ENCODE measurements at places on chromosomes 11 and 22. TPM values are rescaled to one million over a fixed set of nuclear protein-coding genes. Genes with fewer than 3 reads are reported as not detected.

Gene MOGAT2
- total RNA-seq: not detected

Gene FAM180B
- total RNA-seq: 0.51 TPM

Gene UBQLNL
- 0.82 TPM for total RNA-seq

Gene TMEM191C
- total RNA-seq: 8.1 TPM

GRCh38 chr11:69643646-69644045 is 2.7 kb downstream of the CCND1 start:
- no peaks in the 10 kb centered on the region for H3K36me3 ChIP-seq
- H3K27ac ChIP-seq: no peak overlapping the region
- peaks cover 8% of the 10 kb centered on the region for H3K4me1 ChIP-seq
- H3K4me3 ChIP-seq: no peak overlapping the region
- H3K27me3 ChIP-seq: peaks cover 4% of the 10 kb centered on the region

DNA sequence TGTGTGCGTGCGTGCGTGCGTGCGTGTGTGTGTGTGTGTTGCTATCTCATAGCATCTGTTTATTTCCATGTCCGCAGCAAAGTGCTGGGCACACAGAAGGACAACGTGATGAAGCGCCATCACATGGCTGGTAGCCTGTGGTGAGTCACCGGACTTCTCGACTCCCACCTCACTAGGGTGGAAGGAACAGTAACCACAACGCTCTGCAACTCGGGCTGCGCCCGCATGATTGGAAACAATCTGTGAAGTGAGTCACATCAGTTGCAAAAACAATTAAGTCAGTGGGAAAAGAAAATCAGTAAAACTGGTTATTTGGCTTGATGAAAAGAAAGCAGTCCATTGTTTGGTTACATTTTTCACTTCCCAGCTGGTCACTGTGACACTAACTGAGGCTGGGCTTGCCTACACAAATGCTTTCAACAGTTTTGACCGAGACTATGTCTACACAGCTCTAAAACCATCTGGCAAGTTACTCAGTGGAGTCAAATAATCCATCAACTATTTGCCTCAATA is 437.3 kb upstream of the CADM1 start:
- no peaks in the 10 kb centered on the region for H3K36me3 ChIP-seq
- no peaks in the 10 kb centered on the region for H3K4me1 ChIP-seq
- DNase-seq: no peak
- no peaks in the 10 kb centered on the region for H3K27me3 ChIP-seq
- no peak overlapping the region for H3K4me3 ChIP-seq
- no peak overlapping the region for H3K27ac ChIP-seq

- peaks cover 34% of the 10 kb centered on the region for H3K4me1 ChIP-seq
- DNase-seq: no peak
- no peaks in the 10 kb centered on the region for H3K36me3 ChIP-seq
- no peak overlapping the region for H3K4me3 ChIP-seq
Measured at GRCh38 chr22:40388231-40388630, 17.8 kb downstream of the SGSM3 start.

DNA sequence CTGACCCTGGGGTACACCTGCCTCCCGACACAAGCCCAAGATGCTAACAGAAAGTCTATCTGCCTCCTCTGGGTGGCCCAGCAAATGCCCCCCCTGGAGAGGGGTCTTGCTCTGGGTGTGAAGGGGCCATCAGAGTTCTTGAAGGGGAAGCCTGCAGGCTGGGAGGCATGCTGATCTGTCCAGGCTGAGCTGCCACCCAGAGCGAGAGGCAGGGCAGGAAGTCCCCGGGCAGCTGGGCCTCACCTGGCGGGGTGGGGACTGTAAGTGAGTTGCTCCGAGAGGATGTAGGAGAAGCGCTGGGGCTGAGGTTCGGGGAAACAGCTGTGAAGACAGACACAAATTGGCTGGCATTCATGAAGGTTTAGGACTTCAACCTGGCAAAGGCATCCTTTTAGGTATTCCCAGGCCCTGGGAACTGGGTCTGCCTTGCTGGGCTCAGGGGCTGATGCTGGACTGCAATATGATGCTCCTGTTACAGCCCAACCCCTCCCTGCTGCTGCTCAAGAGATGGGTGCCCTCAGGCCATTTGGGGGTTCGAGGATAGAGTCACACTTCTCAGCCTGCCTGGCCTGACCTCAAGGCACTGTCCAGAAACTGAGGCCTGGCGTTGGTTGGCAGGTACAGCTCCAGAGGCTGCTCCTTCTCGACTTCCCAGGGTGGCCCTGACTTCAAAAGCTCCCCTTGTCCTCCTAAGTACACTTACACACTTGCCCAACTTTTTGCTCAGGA is 60.2 kb upstream of the LYVE1 start:
- no peak overlapping the region for H3K27ac ChIP-seq
- H3K4me3 ChIP-seq: no peak overlapping the region
- H3K4me1 ChIP-seq: peaks cover 26% of the 10 kb centered on the region
- peak; percentile 32 for DNase-seq
- H3K27me3 ChIP-seq: peaks cover 9% of the 10 kb centered on the region
- no peaks in the 10 kb centered on the region for H3K36me3 ChIP-seq

DNA sequence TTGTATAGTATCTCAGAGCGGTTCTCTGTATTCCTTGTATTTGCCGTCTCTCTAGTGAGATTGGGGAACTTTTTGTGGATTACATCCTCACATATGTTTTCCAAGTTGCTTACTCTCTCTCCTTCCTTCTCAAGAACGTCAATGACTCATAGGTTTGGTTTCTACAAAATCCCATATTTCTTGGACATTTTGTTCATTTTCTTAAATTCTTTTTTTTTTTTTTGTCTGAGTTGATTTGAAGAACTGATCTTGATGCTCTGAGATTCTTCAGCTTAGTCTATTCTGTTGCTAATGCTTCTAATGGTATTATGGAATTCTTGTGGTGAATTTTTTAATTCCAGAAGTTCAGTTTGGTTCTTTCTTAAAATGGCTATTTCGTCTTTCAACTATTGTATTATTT is 28.4 kb upstream of the SLN start:
- no peaks in the 10 kb centered on the region for H3K36me3 ChIP-seq
- no peak for DNase-seq
- H3K4me3 ChIP-seq: no peak overlapping the region
- H3K27me3 ChIP-seq: peaks cover 11% of the 10 kb centered on the region
- no peak overlapping the region for H3K27ac ChIP-seq

DNA sequence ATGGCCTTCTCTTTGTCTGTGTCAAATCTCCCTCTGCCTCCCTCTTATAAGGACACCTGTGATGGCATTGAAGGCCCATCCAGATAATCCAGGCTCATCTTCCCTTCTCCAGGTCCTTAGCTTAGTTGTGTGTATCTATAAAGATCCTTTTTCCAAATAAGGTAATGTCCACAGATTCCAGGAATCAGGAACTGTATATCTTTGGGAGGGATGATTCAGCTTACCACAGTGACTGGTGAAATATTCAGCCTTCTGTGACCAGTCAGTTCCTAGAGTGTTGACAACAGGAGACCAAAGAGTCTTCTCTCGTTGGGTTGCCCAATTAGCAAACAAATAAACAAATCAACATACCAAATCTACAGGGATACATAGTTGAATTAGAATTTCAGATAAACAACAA is 175.8 kb downstream of the MPPED1 start:
- H3K4me1 ChIP-seq: no peaks in the 10 kb centered on the region
- DNase-seq: no peak
- no peak overlapping the region for H3K27ac ChIP-seq
- H3K36me3 ChIP-seq: no peaks in the 10 kb centered on the region
- H3K4me3 ChIP-seq: no peak overlapping the region
- no peaks in the 10 kb centered on the region for H3K27me3 ChIP-seq

GRCh38 chr11:80327956-80328614 is 887.3 kb upstream of the TENM4 start:
- DNase-seq: no peak
- no peaks in the 10 kb centered on the region for H3K36me3 ChIP-seq
- no peaks in the 10 kb centered on the region for H3K4me1 ChIP-seq
- H3K4me3 ChIP-seq: no peak overlapping the region

DNA sequence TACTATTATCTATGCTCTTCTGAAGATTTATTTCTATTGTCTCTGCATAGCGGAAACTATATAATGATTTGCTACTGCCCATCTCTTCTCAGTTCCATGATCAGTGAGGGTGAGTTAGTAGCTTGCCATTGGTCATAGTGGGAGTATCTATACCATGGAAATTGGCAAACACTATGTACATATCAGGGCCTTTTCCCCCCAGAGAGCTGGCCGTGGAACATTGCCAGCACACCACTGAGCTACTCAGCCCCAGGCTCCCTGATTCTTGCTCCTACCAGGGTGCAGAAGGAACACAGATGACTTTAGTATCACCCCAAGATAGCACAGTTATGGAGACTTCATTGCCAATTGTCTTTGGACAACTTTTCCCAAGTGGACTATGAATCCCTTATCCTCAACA is 33.2 kb downstream of the IRAG1 start:
- H3K27ac ChIP-seq: no peak overlapping the region
- DNase-seq: no peak
- H3K4me3 ChIP-seq: no peak overlapping the region
- H3K27me3 ChIP-seq: no peaks in the 10 kb centered on the region

DNA sequence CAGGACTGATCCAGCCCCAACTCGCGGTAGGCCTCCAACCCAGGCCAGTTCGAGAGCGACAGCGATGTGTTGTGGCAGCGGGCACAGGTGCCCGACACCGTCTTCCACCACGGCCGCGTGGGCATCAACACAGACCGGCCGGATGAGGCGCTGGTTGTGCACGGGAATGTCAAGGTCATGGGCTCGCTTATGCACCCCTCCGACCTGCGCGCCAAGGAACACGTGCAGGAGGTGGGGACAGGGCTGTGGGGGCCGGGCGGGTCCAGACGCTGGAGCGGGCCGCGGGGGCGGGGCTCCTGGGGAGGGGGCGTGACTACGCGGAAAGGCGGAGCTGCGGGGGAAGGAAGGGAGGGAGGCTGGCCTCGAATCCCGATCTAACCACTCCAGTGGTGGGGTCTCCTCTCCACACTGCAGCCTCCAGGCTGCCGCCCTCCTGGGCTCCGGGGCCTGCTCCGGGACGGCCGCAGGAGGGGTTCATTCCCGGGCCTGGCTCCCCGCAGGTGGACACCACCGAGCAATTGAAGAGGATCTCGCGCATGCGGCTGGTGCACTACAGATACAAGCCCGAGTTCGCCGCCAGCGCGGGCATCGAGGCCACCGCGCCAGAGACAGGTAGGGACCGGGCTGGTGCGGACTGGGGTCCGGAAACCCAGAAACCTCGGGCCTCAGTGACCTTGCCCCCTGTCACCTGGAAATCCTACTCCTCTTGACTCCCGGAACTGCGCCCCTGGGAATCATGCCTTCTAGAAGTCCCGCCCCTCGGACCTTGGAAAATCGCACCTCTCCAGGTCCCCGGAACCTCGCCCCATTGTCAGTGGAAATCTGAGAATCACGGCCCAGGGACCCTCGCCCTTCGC is 14.9 kb downstream of the TMEM258 start:
- no peaks in the 10 kb centered on the region for H3K4me1 ChIP-seq
- peak overlapping the region; percentile 49 for H3K4me3 ChIP-seq
- peak; percentile 42 for DNase-seq
- no peaks in the 10 kb centered on the region for H3K27me3 ChIP-seq

All from T-cell (primary cell).